ENCODE measurements at places on chromosomes 7 and 10.
A peak's percentile ranks its signal among the peaks of the same experiment; 100 is the strongest.

DNA sequence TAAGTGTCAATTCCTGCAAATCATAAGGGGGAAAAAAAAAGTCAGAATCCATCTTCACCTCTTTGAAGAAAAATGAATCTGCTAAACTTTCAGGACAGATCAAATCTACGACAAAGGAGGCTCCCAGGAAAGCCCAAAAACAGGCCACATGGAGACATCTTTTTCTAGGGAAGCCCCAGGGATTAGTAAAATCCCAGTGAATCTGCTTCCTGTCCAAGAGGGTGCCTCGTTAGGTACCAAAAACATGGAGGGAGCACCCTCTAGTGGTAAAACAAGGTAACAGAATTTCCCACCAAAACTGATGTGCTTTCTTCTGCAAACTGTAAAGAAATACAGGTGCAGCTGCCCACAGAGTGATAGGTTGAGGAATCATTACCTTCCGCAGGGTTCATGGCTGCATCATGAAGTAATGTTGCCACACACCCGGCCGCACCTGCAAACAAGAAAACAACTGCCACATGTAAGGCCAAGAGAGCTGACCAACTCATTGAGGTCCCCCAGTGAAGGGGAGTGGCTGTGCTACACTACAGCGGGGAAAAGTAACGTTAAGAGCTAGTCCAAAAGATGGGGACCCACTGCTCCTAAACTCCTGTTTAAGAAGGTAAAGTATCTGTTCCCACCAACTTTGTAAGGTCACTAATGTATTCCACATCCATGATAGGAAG, 7.9 kb downstream of the SLC25A28 start:
- DNase-seq = no peak

- DNase-seq = no peak
These were observed 64.8 kb downstream of the CLIP2 start for GRCh38 chr7:74354009-74354408.

DNA sequence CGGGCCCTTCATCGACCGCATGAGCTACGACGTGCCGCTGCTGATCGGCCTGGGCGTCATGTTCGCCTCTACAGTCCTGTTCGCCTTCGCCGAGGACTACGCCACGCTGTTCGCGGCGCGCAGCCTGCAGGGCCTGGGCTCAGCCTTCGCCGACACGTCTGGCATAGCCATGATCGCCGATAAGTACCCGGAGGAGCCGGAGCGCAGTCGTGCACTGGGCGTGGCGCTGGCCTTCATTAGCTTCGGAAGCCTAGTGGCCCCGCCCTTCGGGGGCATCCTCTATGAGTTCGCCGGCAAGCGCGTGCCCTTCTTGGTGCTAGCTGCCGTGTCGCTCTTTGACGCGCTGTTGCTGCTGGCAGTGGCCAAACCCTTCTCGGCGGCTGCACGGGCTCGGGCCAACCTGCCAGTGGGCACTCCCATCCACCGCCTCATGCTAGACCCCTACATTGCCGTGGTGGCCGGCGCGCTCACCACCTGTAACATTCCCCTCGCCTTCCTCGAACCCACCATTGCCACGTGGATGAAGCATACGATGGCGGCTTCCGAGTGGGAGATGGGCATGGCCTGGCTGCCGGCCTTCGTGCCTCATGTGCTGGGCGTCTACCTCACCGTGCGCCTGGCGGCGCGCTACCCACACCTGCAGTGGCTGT, 1.2 kb downstream of the SLC18A3 start:
- peak; percentile 31 for DNase-seq

DNA sequence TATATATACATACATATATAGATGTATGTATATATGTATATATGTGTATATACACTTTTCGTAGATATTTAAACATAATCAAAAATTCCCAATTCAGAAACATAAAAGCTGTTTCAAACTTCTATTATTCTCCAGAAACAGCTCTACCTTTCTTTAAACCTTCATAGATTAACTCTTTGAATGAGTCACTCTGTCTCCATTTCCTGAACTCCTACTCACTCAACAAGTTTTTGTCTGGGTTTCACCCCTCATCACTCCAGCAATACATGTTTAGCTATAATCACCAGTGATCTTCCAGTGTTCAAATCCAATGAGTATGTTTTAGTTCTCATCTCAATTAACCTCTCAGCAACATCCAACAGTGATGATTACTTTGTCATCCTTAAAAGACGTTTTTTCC, 9.6 kb downstream of the DGKB start:
- no peak for DNase-seq

DNA sequence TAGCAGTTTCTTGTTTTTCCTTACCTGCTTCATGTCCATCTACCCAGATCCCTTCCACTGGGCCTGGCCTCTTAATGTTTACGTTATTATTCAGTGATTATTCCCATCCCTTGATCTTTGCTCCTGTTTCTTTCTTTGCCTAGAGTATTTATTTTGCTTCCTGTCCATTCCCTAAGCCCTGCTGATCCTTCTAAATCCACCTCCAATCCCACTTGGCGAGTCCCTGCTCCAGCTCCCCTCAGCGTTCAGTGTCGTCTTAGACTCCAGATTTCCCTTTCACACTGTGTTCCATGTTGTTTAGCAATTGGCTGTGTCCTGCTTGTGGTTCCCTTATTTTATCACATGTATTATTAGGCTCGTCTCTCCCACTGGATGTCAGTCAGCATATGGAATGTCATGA, 7.3 kb downstream of the PPP2R2D start:
- no peak for DNase-seq

Data from sciatic nerve (tissue), 2 donors.